Uterine smooth muscle cell (primary cell): ENCODE measurements at places on chromosomes 11 and 22. TPM values are rescaled to one million over a fixed set of nuclear protein-coding genes. Genes with fewer than 3 reads are reported as not detected.

Gene ZNF215
- total RNA-seq, result 10.4 and 10.6 TPM in 2 replicates

Gene KRTAP5-10
- not detected in 2 replicates for total RNA-seq

Gene C1QTNF6
- 2.7 and 4.0 TPM in 2 replicates for total RNA-seq

Gene PELI3
- total RNA-seq, result 14.7 and 19.4 TPM in 2 replicates

Gene TENM4
- 39.2 and 51.9 TPM in 2 replicates for total RNA-seq

Gene RBFOX2
- 175 and 194 TPM in 2 replicates for total RNA-seq

Gene SELENOO
- total RNA-seq, result 25.6 and 28.3 TPM in 2 replicates

Gene PANX3
- not detected in 2 replicates for total RNA-seq

Gene BRSK2
- 0.50 TPM in 1 of 2 replicates, not detected in the other for total RNA-seq

Gene PLAAT5
- total RNA-seq, result not detected in 2 replicates

Gene ZNF214
- 5.6 and 7.0 TPM in 2 replicates for total RNA-seq

Gene FOLR3
- 3.8 and 11.1 TPM in 2 replicates for total RNA-seq

Gene SLC6A5
- not detected in 2 replicates for total RNA-seq

Gene KCNK7
- 0.11 TPM in 1 of 2 replicates, not detected in the other for total RNA-seq

Gene DBX1
- total RNA-seq, result not detected in 2 replicates

Gene EIF1AD
- total RNA-seq, result 31.2 and 42.6 TPM in 2 replicates

Gene GSTP1
- 596 and 840 TPM in 2 replicates for total RNA-seq

Gene SUSD2
- total RNA-seq, result 1.9 and 8.6 TPM in 2 replicates

Gene MMP27
- not detected in 2 replicates for total RNA-seq

Gene P2RX6
- total RNA-seq, result 0.44 and 2.5 TPM in 2 replicates

Gene TMEM126A
- total RNA-seq, result 43.7 and 68.8 TPM in 2 replicates

Gene RTN4RL2
- total RNA-seq, result under 0.01 and 0.25 TPM in 2 replicates

Gene SLC5A4
- total RNA-seq, result 0.11 and 0.37 TPM in 2 replicates

Gene NOX4
- 4.0 and 6.7 TPM in 2 replicates for total RNA-seq

Gene GGTLC2
- total RNA-seq, result not detected in 2 replicates

Gene TEX54
- total RNA-seq, result not detected in 2 replicates

Gene NXPE1
- total RNA-seq, result not detected in 2 replicates

Gene CD3D
- not detected in 2 replicates for total RNA-seq

Gene GAL3ST3
- total RNA-seq, result 0.12 TPM in 1 of 2 replicates, not detected in the other

Gene INS
- not detected in 2 replicates for total RNA-seq

Gene LGALS1
- total RNA-seq, result 8,521 and 11,768 TPM in 2 replicates

Gene ART1
- not detected in 2 replicates for total RNA-seq

Gene LAYN
- 34.1 and 45.0 TPM in 2 replicates for total RNA-seq

Gene C11orf65
- 1.2 and 1.5 TPM in 2 replicates for total RNA-seq

Gene CD82
- total RNA-seq, result 18.5 and 22.2 TPM in 2 replicates

Gene LRRN4CL
- 12.2 and 23.5 TPM in 2 replicates for total RNA-seq

Gene OR8D4
- not detected in 2 replicates for total RNA-seq

Gene SLC25A18
- under 0.01 and 0.33 TPM in 2 replicates for total RNA-seq

Gene RAB36
- 4.8 and 5.6 TPM in 2 replicates for total RNA-seq

Gene SPI1
- not detected in 2 replicates for total RNA-seq

Gene RIN1
- total RNA-seq, result 32.5 and 58.7 TPM in 2 replicates

Gene CHRNA10
- 0.66 and 0.75 TPM in 2 replicates for total RNA-seq

Gene B3GAT1
- under 0.01 TPM in 1 of 2 replicates, not detected in the other for total RNA-seq
